ENCODE measurements at places on chromosomes 11 and 22.

GRCh38 chr22:45994491-45995404, 17.8 kb upstream of the WNT7B start:
- DNase-seq, result no peak

- DNase-seq, result no peak
These were observed 357.7 kb upstream of the ARHGAP42 start for GRCh38 chr11:100329352-100329751.

- DNase-seq, result no peak
These were observed 3.0 kb downstream of the SNX19 start for GRCh38 chr11:130913268-130913667.

- DNase-seq, result no peak
These were observed 44.7 kb upstream of the MN1 start for GRCh38 chr22:27846248-27846757.

DNA sequence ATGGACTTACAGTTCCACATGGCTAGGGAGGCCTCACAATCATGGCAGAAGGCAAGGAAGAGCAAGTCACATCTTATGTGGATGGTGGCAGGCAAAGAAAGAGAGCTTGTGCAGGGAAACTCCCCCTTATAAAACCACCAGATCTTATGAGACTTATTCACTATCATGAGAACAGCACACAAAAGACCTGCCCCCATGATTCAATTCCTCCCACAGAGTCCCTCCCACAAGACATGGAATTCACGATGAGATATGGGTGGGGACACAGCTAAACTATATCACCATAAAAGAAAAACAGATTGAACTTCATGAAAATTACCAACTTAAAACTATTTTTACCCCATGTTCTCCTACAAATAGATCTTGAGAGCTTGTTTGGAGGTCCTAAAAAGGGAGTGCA, 19.6 kb downstream of the ENTHD1 start:
- DNase-seq, result no peak
